ENCODE measurements at places on chromosomes 5 and 9.

GRCh38 chr9:74498621-74499095 is 1.5 kb downstream of the RORB start:
- no peak for DNase-seq

- no peak for DNase-seq
Measured at GRCh38 chr9:131608493-131609037, 63.2 kb downstream of the PRRT1B start.

GRCh38 chr5:97223596-97223995 is 40.5 kb upstream of the RIOK2 start:
- DNase-seq: no peak

- DNase-seq: no peak
Measured at GRCh38 chr9:34719021-34719768, 9.3 kb upstream of the CCL21 start.

GRCh38 chr5:102270036-102270435 is 26.0 kb downstream of the SLCO4C1 start:
- DNase-seq: no peak

DNA sequence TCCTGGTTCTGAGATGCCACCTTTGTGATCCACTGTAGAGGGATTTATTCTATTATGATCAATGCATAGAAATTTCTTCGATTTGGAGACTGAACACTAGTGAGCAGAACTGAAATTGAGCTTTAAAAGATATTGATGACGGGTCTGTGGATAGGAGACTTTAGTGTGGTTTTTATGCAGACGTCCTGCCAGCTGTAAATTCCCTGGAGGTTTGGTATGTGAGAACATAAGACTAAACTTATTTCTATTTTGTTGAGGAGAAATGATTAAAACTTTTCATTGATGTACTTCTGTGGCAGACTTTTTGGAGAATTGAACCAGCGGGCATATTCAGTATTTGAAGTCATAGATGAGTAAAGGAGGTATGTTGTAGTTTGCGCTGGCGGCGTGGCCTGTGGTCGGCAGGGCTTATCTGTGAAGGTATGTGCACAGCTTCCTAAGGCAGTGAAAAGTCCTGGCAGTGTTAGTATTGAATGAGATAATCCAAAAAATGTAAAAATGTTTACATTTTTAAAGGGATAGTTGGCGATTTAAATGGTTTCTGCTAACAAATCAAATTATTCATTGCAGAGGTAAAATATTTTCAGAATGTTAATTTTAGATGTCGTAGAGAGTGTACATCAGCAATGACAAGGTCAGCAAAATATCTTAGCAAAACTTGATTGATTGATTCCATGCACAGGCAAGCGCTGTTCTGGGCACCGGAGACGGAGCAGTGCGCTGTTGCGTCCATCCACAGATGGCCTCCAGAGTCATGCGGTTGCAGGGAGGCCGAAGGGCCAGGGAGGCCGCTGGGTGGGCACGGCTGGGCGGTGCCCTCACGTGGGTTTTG is 20.4 kb downstream of the TENT4A start:
- no peak for DNase-seq
